ENCODE measurements at places on chromosomes 13 and 19. TPM values are rescaled to one million over a fixed set of nuclear protein-coding genes. Genes with fewer than 3 reads are reported as not detected.

GAPDHS gene
- total RNA-seq: not detected

FCGBP gene
- total RNA-seq: 0.17 TPM

CALR3 gene
- not detected for total RNA-seq

ABCC4 gene
- 5.2 TPM for total RNA-seq

MYH14 gene
- total RNA-seq: 0.09 TPM

TYROBP gene
- total RNA-seq: not detected

LILRB1 gene
- total RNA-seq: under 0.01 TPM

CYP4F8 gene
- not detected for total RNA-seq

ZNF302 gene
- 18.3 TPM for total RNA-seq

CYP4F2 gene
- total RNA-seq: 0.09 TPM

TRPM4 gene
- 17.2 TPM for total RNA-seq

DENND1C gene
- total RNA-seq: not detected

CEACAM6 gene
- not detected for total RNA-seq

RELB gene
- 7.8 TPM for total RNA-seq

IGFL1 gene
- total RNA-seq: not detected

PCDH20 gene
- not detected for total RNA-seq

FBXO17 gene
- total RNA-seq: 15.8 TPM

ARGLU1 gene
- total RNA-seq: 37.6 TPM

ZNF160 gene
- total RNA-seq: 18.7 TPM

CHMP2A gene
- total RNA-seq: 97.9 TPM

IGFL3 gene
- total RNA-seq: not detected

C19orf67 gene
- not detected for total RNA-seq

INAFM1 gene
- 1.1 TPM for total RNA-seq

CCL25 gene
- total RNA-seq: not detected

SLC6A16 gene
- 0.43 TPM for total RNA-seq

CGB1 gene
- total RNA-seq: not detected

NPAS1 gene
- not detected for total RNA-seq

ZNF844 gene
- 1.5 TPM for total RNA-seq

GPR4 gene
- total RNA-seq: 0.86 TPM

ZNF878 gene
- total RNA-seq: 0.11 TPM

MRPL57 gene
- total RNA-seq: 19.1 TPM

GPC6 gene
- total RNA-seq: under 0.01 TPM

KIR2DL1 gene
- not detected for total RNA-seq

ZNF227 gene
- 16.9 TPM for total RNA-seq

LRRC8E gene
- total RNA-seq: 0.43 TPM

ZNF274 gene
- 13.4 TPM for total RNA-seq

ZNF723 gene
- not detected for total RNA-seq

CTXN1 gene
- 0.33 TPM for total RNA-seq

CGB2 gene
- total RNA-seq: not detected

ZNF578 gene
- 0.54 TPM for total RNA-seq

USHBP1 gene
- total RNA-seq: 37.3 TPM

SIPA1L3 gene
- total RNA-seq: 12.1 TPM

ZNF547 gene
- total RNA-seq: 2.6 TPM

ZNF69 gene
- 2.0 TPM for total RNA-seq

CEACAM7 gene
- 1.9 TPM for total RNA-seq

CACNG6 gene
- 0.69 TPM for total RNA-seq

KDELR1 gene
- 34.7 TPM for total RNA-seq

TMEM221 gene
- 0.09 TPM for total RNA-seq

CNFN gene
- not detected for total RNA-seq

ZGLP1 gene
- 0.26 TPM for total RNA-seq
